Fibroblast of gingiva (primary cell): ENCODE measurements at places on chromosomes 2 and 18.

DNA sequence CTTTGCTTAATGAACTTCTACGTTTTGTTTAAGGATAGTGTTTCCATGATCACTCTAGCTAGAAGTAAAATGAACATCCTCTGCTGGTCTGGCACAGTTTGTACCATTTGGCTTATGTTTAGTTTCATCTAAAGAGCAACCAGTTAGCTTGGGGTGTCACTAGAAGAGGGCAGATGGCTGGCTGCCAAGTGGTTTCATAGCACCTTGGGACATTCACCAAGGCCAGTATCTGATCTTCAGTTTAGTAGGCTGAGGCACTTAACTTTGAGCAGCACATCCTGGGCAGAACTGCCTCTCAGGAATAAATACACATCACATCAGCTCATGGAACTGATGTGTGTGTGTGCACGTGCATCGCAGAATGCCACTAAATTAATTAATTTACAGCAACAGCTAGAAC lies 68.4 kb downstream of the NXPH2 start:
- no peak for DNase-seq

DNA sequence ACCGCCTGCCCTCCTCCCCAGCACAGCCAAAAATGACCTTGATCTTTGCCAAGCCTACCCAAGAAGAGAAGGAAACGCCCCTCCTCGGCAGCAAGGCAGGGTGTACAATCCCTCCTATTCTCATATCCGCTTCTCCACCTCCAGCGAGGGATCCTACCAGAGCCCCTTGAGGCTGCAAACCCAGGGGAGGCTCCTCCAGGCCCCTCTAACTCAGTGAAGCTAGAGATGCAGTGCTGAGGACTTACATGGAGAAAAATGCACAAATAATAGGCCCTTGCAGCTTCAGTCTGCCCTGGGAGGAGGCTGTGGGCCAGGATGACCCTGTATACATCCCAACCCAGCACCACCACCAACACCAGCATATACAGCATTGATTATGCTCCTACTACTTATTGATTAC lies 46.9 kb upstream of the POMC start:
- DNase-seq = no peak

DNA sequence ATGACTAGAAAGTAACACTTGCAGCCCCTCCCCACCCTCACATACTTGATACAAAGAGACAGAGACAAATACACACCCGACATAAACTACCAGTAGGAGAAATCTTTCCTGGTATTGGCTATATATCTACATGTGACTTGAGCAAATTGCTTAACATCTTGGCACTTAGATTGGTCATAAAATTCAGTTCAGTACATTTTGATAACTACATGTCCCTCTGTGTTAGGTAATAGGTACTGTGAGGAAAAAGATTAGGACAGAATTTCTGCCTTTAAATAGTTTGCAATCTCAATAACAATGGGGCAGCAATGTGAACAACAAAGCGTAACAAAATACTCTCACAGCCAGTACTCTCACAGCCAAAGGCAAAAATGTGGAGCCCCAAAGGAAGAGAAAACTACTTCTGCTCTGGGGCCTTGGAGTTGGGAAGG lies 670.0 kb upstream of the ACVR2A start:
- no peak for DNase-seq

DNA sequence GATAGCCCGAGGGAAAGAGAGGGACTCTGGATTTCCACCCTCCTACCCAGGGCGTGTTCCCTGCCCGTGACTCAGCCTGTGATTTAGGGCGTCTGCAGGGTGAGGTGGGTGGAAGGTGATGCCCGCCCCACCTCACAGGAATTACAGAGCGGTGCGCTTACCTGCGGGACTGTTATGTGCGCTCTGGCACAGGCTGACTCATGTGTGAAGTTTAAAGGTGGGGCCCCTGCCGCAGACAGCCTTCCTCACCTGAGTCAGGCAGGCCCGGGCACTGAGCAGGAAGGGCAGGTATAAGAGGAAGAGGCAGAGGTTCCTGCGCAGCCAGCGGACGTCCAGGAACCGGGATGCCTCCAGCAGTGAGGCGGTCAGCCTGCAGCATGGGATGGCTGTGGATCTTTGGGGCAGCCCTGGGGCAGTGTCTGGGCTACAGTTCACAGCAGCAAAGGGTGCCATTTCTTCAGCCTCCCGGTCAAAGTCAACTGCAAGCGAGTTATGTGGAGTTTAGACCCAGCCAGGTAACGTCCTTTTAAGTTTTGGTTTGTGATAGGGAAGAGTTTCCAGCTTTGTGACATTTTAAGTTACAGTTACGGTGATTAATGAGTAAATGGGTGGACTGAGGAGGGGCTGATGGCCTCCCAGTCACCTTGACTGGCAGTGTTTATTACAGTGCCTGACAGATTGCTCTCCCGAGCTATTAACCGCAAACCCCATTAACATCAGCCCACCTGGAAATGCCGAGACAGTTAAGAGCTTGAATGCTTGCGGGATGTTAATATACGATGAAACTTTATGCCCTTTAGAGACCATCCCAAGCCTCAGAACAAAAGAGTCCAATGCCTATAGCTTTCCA lies 141.6 kb upstream of the TTC39C start:
- no peak for DNase-seq

- no peak for DNase-seq
Measured at GRCh38 chr2:385785-386184, 97.9 kb upstream of the ALKAL2 start.

DNA sequence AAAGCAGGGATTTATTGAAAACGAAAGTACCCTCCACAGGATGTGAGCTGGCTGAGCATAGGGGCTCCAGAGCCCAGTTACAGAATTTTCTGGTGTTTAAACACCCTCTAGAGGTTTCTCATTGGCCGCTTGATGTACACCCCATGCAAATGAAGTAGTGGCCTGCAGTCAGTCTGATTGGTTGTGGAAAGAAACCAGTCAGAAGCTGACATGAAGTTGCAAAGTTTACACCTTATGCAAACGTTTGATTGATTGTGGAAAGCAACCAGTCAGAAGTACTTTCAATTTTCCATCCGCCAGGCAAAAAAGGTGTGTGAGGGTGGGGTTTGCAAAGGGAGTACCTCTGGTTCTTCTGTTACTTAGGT lies 62.3 kb downstream of the VWA3B start:
- peak; percentile 75 for DNase-seq

- no peak for DNase-seq
Measured at GRCh38 chr2:239302808-239303557, 97.8 kb downstream of the HDAC4 start.
